ENCODE measurements at places on chromosomes 7 and 10.

GRCh38 chr7:44217223-44217714, 16.5 kb downstream of the YKT6 start:
- no peak for DNase-seq

- no peak for DNase-seq
Observed at GRCh38 chr10:28661035-28661434, 16.3 kb upstream of the BAMBI start.

- DNase-seq: no peak
Observed at GRCh38 chr10:92385831-92386230, 94.9 kb downstream of the MARCHF5 start.

- no peak for DNase-seq
Observed at GRCh38 chr7:79529214-79529880, 75.9 kb upstream of the MAGI2 start.

DNA sequence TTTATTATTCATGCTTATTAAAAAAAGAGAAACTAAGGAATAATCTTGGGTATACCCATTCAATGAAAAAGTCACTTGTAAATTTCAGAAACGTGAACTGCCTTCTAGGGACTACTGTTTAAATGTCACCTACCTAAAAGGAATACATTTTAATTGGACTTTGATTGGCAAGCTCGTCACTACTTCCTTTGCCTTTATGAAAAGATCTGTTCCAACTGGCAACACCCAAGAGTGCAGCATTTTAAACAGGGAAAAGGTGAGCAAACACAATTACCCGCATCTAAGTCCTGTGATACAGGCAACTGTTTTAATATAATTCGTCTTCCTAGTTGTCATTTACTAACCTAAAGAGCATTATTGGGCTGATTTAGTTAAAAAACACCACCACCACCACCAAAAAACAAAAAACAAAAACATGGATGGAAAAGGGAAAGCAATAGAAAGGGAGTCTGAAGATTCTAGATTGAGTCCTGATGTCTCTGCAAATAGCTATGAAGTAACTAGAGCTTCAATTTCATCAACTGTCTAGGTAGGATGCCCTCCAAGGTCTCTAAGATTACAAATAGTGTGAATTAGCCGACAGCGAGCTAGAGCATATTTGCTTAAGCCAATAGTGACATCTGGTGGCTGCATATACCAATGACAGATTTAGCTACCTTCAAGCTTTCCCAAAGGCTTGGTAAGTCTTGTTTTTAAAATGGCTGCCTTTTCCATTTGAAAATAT, 33.8 kb upstream of the ICA1 start:
- peak; percentile 24 for DNase-seq

DNA sequence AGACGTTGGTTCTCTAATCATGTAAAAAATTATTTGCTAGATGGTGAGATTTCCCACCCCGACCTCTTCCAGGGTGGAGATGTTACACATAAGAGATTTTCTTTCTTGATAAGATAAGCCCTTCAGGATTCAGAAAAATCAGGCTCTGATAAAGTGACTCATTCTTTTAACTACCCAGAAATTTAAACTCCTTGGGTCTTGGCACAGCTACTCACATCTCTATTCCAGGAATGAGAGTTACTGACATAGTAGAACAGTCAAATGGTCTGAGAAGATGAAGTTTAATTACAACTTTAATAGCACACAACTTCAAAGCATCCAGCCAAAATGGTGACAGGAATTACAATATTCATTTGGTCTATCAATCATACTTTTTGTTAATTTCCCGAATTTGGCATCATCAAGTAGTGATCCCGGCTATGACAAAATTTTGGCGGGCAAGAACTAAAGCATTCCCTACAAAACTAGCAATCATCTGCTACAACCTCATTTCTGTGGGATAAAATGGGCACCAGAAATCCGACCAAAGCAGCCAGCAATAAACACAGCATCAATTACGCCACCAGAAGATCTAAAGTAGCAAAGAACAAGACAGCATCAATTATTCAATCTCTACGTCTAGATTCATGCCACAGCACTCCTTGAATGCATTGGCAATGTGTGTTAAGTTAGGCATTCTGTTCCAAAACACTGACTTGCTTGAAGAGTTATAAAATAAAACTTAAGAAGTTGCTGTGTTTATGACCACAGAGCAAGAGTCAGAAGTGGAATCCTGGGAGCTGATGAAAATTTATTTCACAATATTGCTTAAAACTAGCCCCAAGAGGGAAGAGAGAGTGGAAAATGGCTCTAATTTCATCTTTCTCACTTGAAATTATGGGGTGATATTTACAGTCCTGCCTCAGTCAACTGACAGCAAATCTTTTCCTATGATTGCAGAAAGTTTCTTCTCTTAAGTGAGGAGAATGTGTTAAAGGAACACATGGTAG, 565.7 kb upstream of the ANKRD30A start:
- DNase-seq: no peak

DNA sequence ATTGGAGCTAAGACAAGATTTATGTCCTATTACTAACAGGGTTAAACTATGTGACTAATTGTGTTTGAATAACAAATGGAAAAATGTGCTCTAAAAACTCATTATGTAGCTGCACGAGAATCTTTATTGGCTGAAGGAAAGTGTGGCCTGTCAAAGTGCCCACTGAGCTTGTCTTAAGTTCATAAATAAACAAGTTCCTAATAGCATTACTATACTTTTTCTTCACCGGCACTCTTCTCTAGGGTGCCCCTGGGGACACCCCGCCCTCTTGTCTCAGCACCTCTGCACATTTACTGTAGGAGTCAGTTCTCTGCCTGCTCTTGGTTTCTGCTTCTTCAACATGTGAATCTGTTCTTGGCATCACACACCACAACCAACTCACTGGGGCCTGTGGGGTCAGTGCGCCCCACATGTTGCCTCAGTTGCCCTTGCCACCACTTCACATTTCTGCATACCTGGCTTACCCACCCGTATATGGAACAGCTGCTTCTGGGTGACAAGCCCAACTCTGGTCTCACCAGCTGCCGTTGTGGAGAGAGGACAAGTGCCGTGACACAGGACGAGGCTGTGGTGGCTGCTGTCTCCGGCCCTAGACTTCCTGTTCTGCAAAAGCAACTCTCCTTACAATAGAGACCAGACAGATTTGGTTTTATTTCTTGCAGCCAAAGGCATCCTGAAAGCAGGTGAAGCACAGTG, 96.3 kb upstream of the DDC start:
- DNase-seq: no peak

- no peak for DNase-seq
Observed at GRCh38 chr10:44173608-44173894, 211.3 kb downstream of the CXCL12 start.

DNA sequence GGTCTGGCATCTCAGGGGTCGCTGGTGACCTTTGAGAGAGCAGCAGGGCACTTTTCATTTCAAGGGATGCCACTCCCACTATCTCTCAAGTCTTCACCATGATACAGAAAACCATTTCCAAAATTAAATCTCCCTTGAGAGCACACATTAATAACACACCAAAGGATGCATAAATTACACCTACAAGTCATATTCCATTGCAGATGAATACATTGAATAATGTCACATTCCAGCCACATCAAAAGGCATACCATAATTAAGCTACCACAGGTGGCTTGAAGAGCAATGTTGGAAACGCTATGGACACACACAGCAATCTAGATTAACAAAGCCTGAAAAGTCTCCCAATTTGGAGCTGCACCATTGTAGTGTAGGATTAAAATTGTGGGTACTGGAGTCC, 353.3 kb upstream of the ZMIZ1 start:
- no peak for DNase-seq

- no peak for DNase-seq
Observed at GRCh38 chr10:1629326-1630198, 107.8 kb downstream of the ADARB2 start.

DNA sequence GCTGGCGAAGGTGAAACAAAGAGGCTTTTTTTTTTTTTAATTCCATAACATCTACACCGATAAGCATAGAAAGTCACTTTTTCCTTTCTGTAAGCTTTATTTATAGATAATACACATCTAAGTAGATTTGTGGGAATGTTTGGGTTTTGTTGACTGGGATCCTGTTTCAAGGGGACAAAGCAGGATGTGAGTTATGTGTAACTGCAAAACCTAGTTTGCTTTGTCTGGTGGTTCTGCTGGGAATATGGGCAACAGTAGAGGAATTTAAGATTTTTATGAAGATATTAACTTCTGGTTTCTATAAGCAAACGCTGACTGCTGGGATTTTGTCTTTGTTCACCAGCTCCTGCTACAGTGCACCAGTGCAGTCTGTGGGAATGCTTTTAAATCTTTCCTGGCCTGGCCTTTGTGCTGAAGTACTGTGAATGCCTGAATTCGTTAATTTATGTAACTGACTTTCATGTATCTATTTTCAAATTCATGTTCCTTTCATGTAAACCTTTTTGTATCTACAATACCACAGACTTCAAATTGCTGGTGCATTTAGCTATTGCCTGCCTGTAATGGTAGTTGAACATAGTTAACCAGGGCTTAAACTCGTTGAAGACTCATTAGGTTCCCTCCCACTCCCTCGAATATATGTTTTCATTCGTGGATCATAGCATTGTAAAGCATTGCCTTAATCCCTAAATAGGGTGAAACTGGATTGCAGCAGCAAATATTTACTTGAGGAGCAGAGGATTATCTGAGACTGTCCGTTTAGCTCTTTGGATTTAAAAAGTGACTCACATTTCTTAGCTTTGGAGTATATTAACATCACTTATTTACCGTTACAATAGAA, 1.5 kb downstream of the KLHL7 start:
- DNase-seq: no peak

DNA sequence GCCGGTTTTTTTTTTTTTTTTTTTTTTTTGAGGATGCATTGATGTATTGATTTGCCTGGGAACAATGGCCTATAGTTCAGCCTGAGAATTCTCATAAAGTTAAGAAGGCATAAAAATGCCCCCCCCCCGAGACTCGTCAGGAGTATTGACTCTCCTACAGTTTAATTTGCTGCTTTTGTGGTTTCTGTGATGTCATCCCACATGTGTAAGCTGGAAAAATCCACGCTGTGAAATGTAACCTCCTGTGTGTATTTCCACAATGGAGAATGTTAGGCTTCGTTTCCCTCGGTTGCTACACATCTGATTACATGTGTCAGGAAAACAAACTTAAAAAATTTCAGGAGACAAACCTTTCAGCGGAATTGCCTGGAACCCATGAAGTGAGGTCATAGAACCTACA, 117.9 kb downstream of the FANK1 start:
- no peak for DNase-seq

GRCh38 chr10:69831231-69831855, 29.6 kb downstream of the COL13A1 start:
- no peak for DNase-seq

DNA sequence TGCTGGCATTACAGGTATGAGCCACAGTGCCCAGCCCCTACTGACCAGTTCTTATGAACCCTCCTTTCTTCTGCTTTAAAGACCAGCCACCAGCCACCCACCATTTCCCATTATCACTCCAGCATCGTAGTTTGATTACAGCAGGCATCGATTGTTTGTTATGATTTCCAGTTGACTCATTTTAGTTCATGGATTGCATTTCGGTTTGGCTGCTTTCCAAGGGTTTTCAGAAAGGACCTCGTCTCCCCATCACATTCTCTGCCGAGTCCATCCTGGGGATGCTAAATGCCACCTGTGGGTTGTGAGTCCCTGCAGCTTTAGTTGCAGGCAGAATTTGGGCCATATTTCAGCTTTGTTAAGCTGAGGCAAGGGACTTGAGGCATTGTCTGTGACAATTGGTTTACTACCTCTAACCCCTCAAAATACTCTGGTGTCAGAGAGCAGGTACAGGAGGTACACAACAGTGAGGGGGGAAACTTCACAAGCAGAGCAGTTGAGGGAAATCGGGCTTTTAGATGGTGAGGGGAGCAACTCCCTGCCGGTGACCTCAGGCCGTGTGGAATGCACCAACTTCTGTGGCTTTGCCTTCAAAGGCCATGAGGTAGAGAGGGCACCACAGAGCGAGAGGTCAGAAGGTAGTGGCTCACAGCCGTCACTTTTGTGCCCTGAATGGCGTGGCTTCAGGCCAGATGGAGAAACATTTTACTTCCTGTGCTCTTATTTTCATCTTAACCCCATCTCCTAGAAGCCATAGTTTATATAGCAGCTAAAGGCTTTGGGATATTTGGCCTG, 203.8 kb downstream of the CCDC3 start:
- no peak for DNase-seq

DNA sequence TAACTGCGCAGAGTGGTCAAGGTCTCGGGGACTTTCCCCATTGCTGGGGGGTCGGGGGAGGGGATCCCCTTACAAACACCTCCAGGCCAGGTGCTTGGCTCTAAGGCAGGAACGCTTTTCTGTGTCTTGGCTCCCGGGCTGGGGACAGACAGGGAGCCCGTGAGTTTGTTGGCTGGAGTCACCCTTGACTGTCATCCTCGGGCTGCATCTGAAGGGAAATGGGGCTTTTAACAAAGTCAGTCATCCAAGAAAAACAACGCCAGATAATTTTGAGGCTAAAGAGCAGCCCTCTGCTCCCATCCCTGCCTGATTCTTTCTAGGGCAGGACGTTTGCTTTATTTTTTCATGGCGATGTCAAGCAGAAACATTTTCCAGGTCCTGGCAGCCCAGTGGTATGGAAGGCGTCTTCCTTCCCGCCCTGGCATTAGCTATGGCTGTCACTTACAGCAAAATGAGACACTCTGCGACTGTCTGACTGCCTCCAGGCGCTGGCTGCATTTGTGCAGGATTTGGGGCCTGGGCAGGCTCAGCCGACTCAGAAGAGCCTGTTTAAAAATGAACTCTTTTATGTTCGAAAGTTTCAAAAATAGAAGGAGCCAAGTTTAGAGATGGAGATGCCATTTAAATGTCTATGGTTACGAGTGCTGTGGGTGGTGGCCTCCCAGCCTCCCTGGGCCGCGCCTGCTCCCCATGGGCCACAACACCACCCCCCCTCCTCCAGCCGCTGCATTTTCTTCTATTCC, 54.7 kb upstream of the TNS3 start:
- no peak for DNase-seq

DNA sequence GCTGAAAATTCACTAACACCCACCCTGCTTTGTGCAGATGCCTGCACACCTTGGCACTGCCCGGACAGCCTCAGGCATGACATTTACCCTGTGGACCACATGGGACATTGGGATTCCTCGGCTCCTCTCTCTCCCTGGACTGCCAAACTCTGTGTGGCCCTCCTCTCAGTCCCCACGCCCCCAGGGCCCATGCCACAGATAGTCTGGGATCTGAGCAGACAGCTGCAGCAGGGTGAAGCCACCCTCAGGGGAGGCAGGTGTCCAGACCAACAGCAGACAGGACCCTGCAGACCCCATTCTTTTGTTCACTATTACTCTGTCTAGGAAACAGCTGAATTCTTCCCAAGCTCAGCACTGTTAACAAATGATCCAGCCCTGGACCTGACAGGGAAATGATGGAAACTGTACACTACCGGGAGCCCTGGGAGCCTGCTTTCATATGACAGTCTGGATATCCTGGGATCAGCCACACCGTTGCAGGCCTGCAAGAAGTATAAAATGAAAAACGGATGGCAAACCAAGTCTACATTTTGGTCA, 83.4 kb downstream of the VOPP1 start:
- DNase-seq: no peak

- no peak for DNase-seq
Observed at GRCh38 chr10:86878983-86879713, 78.3 kb downstream of the MMRN2 start.

DNA sequence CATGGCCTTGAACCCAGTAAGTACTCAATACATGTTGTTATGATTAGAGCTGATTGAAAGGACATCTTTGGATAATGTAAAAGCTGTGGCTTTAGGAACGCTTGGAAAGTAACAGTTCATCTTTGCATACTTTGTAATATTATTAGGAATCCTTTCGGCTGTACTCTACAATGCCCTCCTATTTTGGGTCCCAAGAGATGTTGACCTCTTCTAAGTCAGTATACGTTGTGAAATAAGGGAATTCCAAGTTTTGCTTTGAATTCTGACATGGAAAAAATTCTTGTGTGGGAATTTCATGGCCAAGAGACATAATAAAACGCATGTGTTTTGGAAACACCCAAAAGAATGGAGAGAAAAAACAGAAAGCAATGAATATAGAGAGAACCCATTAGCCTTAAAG, 7.7 kb downstream of the AGR3 start:
- DNase-seq: no peak
